ENCODE measurements at places on chromosomes 6 and 20.

DNA sequence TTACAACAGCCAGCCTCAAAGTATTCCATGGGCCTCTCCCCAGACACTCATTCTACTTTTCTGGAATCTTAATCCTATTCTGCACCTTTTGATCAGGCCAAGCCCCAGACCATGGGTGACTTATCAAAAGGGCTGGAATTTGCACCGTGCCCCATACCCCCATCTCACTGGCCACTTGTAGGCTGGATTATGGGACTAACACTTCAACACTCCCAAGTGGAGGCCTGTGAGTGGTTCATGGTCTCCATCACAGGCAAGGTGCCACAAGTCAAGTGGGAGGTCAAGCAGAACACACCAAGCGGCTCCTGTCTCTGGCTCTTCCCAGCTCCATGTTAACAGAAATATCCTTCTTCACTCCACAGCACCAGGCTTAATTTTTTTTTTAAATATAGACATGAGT is 212.3 kb upstream of the HEY2 start:
- no peak for DNase-seq

DNA sequence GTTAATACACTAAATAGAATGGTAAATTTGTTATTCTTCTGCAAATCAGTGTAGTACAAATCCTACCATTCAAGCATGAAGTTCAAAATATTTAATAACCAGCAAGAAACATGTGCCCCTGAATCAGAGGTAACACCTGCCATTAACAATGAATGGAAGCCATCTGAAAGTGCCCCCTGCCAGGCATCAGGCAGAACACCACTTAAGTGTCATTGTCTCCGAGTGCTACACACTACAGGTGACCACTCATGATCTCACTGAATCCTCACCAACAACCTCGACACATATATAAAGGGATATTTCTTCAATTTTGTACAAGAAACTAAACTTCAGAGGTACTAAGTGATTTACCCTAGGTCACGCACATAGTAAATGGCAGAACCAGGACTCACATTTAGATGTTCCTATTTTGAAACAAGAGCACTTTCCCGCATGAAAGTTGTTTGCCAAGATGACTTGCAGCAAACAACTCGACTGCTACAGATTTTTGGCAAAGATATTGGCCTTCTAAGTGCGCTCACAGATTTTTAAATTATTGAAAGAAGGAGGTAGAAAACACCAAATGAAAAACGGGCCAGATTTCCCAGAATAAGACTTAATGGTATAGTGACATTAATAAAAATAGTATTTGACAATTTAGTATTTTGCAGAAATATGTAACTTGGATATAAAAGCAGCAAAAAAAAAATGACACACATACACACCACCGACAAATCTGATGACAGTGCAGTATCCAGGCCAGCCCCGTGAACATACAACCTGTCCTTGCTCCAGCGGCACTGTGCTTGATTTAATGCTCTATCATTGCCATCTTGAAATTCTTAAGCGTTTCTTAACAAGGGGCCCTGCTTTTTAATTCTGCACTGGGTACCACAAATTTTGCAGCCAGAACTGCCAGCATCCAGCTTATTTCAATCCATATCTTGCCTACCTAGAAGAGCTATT is 274.5 kb downstream of the ALDH8A1 start:
- no peak for DNase-seq

DNA sequence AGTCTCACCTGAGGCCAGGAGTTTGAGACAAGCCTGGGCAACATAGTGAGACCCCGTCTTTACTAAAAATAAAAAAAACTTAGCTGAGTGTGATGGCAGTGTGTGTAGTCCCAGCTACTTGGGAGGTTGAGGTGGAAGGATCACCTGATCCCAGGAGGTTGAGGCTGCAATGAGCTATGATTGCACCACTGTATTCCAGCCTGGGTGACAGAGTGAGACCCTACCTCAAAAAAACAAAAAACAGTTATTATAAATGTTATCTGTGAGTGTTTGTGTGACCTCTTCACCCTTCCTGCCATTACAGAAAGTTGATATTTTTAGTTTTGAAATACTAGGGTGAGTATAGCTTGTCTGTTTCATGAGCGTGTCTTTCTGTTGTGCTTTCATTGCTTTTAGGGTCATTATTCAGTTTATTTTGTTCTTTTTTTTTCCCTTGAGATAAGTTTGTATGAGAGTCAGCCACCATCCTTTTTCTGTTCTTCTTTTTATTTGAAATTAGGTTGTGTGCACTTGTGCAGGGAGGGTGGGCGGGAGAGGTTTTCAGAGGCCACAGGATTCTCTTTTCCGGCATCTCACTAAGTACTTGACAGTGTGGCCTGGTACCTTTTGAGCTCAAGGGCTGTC is 26.2 kb downstream of the CDYL start:
- no peak for DNase-seq

- peak; percentile 55 for DNase-seq
Measured at GRCh38 chr6:43149265-43149664, 21.8 kb upstream of the SRF start.

DNA sequence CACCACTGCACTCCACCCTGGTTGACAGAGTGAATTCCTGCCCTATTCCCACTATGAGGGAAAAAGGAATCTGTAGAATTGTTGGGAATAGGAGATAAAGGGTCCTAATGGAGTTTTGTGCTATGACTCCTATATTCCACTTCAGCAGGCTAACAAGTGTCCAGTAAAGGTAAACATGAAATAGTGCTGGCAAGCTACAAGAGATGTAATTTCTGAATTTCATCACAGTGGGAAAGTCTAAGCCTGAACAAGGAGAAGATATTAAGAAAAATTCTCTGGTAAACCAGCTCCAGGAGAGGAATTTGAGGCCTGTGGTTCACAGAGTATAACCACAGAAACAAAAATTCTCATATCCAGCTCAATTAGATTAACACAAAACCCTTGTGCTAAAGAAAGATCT is 10.3 kb upstream of the C6orf58 start:
- DNase-seq, result no peak

GRCh38 chr20:1332749-1333300 is 3.9 kb upstream of the SDCBP2 start:
- DNase-seq, result no peak

- DNase-seq, result no peak
Measured at GRCh38 chr6:85050149-85050548, 285.8 kb upstream of the TBX18 start.

GRCh38 chr6:34608321-34609091 is 52.4 kb upstream of the SPDEF start:
- no peak for DNase-seq

- DNase-seq, result no peak
Measured at GRCh38 chr20:54843431-54843830, 368.0 kb downstream of the DOK5 start.

DNA sequence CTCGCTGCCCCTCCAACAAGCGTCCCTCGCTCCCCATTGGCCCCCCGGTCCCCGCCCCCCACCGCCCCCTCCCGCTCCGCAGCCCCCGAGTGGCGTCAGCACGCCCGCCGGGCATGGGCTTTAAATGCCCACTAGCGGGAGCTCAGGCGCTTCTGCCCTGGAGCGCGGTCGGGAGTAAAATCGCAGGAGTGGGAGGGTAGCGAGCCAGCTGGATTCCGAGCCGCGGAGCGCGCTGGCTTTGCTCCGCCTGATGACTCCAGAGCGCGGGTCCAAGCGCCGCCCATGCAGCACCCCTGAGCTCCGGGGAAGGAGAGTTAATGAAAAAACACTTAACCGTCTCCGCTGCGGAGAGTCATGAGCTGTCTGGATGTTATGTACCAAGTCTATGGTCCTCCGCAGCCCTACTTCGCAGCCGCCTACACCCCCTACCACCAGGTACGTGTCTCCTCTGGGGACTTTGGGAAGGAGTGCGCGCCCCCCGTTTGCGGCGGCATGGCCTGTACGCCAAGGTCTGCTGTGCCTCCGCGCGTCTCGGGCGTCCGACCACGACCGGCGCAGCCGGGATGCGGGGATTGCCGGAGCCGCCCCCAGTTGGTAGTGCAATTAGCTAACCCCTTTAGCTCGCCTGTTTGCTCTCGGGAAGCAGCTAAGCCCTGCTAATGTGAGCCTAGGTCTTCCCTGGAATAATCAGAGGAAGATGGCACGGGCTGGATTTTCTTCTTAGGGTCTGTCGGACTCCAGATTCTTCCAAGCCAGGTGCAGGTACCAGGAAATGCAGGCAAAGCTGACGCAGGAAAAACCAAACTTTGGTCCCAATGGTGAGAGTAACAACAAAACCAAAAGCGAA is at the start of gene VGLL2:
Gene VGLL2 (plus strand): TSS at position 149 of the 847 bp plus-strand sequence. CDS start 206 bp downstream, at position 355.
- DNase-seq, result peak; percentile 61

DNA sequence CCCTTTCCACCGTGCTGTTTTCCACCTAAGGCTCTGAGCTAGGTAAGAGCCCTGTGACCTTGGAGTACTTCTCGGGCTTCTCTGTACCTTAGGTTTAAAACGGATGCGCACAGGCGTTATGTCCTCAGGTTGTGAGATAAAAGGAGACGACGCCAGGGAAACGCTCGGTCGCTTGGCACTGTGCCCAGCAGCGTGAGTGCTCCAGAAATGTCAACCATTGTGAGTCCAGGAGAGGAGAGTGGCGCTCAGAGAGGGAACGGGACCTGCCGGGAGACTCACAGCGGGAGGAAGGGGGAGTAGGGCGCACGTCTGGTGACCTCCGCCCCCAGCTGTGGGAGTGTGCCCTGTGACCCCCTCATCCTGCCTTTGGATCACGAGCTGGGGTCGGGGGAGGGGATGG is 33.8 kb upstream of the SCRT2 start:
- DNase-seq, result peak; percentile 39

GRCh38 chr6:83071707-83072106 is 4.2 kb downstream of the DOP1A start:
- no peak for DNase-seq

- DNase-seq, result no peak
Measured at GRCh38 chr6:3188262-3188661, 30.9 kb upstream of the TUBB2A start.

GRCh38 chr6:113184291-113184690 is 672.9 kb upstream of the MARCKS start:
- no peak for DNase-seq

GRCh38 chr6:123117145-123117908 is 121.3 kb downstream of the CLVS2 start:
- no peak for DNase-seq

GRCh38 chr20:22499515-22500166 is 84.7 kb downstream of the FOXA2 start:
- DNase-seq, result no peak

DNA sequence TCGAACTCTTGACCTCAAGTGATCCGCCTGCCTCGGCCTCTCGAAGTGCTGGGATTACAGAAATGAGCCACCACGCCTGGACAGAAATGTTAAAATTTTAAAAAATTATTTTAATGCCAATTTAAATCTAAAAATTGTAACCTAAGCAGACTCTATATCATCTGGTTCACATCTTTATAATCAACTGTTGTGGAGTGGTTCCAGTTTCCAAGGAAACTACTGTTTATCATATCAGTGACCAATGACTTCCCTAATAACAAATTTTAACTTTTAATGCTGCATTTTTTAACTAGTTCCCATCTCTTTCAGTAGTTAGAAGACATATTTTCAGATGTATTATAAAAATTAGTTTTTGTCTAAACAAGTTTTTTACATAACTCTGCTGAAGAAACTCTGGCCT is 5.2 kb upstream of the BTN3A2 start:
- no peak for DNase-seq

GRCh38 chr20:53866794-53867740 is 203.3 kb downstream of the BCAS1 start:
- peak; percentile 50 for DNase-seq

- peak; percentile 61 for DNase-seq
Measured at GRCh38 chr6:55047451-55048044, 126.8 kb upstream of the HCRTR2 start.

- DNase-seq, result no peak
Measured at GRCh38 chr20:36205026-36205425, 31.3 kb upstream of the AAR2 start.

- DNase-seq, result no peak
Measured at GRCh38 chr20:46870041-46870440, 24.6 kb upstream of the EYA2 start.

DNA sequence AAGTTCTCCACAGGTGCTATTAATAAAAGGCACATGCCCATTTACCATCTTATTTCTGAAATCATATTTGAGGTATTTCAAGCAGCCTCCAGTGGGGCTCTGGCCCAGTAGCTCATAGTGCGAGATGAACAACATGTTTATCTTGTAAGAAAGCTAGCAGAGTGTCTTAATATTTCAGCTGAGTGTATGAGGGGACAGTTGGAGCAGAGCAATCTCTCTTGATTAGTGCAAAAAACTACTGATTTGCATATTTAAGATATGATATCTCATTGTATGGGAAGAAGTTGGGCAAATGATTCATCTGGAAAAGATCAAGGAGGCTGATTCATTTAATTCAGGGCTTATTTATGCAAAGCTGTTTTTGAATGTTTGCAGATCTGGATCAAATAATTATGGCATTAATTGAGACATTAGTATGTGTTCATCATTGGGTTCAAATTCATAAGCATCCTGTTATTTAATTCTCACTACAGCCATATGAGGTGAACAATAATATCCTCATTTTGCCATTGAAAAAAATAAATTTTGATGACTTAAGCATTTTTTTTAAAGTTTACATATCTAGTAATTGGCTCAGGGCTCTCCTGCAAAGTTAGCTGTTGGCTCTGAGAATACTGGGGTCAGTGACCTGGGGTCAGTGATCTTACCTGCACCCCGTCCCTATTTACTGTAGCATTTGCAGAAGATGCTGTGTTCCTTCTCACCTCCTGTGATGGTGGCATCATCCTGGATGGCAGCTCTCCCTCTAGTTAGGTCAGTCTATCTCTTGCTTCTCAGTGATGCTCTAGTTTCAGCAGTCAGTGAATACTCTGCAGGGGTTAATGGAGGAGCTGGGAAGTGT is 24.1 kb upstream of the GCLC start:
- no peak for DNase-seq

DNA sequence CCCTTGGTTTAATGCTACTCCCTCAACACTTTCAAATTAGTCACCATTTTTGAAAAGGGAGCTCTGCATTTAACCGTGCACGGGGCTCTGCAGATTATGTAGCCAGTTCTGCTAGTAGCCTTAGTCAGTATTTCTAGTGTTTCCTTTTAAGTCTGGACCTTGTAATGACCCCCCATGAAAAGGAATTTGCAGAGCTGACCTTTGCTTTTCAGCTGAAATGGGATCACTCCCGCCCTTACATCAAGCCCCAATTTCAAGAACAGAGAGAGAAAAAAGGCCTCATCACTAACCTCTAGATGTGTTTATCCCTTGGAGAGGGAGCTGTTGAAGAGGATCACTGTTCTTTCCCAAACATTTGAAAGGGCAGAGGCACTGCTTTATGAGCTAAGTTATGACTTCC is 490.7 kb upstream of the BTBD3 start:
- no peak for DNase-seq

DNA sequence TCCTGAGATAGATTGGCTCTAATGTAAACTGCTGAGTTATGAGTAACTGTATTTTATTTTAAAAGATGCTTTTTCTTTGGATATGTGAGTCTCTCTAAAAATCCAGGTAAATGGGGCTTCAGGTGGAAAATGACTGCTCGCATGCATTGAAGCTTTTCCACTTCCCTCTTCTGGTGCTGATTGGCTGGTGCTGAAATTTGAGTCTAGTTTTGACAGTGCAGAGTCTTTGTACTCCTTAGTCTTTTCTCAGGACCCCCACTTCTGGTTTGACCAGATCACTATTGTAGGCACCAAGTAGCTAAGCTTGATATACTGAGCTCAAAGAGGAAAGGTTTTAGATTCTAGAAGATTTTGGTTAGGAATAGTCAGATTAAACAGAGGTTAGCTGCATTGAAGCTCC is 60.7 kb upstream of the TULP4 start:
- no peak for DNase-seq

All from A673 (cell line).